Hematopoietic multipotent progenitor cell (in vitro differentiated cells): ENCODE measurements at places on chromosomes 12 and 14.

GRCh38 chr14:93023039-93023438 lies 92.7 kb downstream of the ITPK1 start:
- DNase-seq, result no peak

DNA sequence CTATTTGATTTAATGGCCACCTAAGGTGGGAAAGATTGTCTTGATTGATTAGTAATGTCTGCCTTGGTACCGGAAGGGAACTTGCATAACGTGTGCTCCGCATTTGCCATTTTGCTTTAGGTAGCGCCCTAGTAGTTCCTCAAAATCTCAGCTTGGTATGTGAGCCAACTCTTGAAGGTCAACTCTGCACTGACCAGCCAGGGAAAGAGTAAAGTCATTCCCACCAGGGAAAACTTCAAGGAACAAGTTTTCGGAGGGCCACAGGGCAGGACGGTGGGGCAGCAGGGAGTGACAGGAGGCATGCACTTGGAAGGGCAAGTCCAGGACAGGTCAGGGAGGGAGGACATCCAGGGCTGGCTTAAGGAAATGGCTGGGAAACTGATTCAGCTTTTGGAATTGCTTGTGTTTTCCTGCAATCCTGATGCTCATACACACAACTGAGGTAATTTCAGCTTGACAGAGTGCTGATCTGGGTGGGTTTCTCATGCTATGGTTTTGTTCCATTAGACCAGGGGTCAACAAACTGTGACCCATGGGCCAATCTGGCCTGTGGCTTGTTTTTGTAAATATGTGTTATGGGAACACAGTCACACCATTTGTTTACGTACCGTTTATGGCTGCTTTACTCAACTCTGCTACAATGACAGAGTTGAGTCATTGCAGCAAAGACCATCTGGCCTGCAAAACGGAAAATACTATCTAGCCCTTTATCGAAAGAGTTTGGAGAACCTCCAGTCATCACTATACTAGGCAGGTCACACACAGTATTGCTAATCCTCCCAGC lies 184.5 kb downstream of the RBM19 start:
- no peak for DNase-seq

GRCh38 chr12:79162147-79162772 lies 297.7 kb downstream of the SYT1 start:
- DNase-seq, result no peak

DNA sequence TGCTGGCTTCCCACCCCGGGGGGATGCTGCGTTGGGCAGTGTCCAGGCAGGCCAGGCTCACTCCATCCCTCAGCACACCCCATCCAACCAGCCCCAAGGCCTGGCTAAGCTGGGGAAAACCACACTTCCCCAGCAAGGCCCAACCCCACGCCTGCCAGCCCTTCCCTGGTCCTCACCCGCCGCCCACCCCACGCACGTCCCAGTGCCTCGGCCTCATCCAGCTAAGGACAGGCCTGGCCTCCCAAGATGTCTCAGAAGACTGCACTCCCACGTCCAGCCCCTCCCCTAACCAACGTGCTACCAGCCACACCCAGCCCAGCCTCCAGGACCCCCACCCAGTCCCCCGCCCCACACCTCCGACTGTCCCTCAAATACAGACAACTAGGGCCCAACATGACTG lies 9.8 kb downstream of the JAG2 start:
- DNase-seq, result no peak

GRCh38 chr12:53500142-53500775 lies 824 bp upstream of the TARBP2 start:
- DNase-seq, result peak; percentile 49

DNA sequence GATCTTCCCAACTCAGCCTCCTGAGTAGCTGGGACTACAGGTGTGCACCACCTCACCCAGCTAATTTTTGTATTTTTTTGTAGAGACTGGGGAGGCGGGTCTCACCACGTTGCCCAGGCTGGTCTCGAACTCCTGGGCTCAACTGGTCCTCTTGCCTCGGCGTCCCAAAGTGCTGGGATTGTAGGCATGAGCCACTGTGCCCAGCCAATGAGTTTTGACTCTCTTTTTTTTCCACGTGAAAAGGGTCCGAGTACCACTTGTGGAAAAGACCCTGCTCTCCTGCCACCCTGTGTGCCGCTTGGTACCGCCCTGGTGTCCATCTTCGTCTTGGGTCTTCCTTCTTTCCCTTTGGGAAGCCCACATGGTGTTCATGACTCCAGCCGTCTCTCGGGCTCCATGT lies 17.6 kb downstream of the TEDC1 start:
- DNase-seq, result no peak

- no peak for DNase-seq
Observed at GRCh38 chr14:99633918-99634317, 11.0 kb upstream of the HHIPL1 start.

DNA sequence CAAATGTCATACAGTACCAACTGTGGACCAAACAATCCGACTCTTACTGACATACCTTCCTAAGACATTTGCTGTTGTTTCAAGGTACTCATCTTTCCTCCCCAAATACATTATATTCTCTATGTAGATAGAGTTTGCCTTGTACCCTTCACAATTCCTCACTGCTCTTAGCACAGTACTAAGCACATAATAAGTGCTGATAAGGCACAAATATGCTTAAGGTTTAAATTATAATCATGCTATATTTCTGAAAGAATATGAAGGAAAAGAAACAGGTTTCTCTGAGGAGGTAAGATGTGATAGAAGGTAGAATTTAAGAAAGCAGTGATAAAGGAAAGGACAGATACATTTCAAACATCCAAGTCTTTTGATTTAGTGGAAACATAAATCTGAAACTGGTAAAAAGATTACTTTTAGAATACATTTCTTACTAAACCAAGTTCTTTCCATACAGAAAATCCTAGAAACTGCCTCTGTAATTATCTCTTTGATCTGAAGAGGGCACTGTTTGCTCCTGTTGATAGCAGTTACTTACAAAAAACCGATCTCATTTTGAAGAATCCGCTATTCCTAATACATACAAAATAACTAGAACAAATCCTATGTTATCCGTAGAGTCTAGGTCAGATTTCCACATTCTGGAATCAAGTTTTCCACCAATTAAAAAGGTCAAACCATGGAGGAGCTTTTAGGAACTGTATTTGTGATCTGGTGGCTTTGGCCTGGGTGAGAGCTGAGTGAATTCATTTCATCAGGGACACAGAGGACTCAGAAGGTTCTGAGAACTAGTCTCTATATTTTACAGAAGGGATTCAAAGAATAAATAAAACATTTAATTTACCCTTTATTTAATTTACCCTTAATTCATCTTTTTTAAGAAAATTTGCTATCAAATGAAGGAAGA lies 311.9 kb downstream of the DAD1 start:
- DNase-seq, result peak; percentile 44

- DNase-seq, result no peak
Observed at GRCh38 chr12:12646483-12647072, 34.9 kb downstream of the CREBL2 start.

GRCh38 chr12:103668520-103668919 lies 81.4 kb downstream of the STAB2 start:
- DNase-seq, result no peak

- DNase-seq, result peak; percentile 67
Observed at GRCh38 chr14:35285168-35286002, 6.8 kb upstream of the PSMA6 start.

- DNase-seq, result no peak
Observed at GRCh38 chr12:67735868-67736267, 87.3 kb downstream of the DYRK2 start.

DNA sequence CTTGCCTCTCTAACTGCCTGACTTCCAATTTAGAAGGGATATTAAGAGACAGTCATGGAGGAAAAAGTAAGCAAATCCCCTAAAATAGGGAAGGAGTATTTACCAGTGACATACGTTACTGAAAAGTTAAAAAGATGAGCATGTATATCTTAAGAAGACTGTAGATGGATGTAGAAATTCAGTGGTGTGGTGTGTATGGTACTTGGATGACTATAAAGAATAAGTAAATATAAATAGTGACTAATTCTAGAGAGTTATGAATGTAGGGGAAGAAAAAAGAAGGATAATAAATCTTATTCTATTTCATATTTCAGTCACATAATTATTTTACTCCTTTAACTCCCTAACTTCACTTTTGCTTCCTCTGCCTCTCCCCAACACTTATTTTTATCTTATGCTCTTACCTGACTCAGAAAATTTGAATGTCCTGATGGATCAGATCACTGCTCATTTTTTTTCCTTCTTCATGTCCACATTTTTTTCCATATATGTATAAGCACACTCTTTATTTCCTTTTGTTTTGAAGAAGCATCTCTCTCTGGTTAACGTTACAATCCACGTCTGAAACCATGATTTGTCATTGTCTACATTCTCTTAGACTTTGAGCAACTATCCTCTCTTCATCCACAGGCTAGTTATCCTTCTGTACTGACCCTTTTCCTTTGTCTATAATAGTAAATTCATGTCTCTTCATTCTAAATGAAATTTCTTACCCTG lies 422.7 kb upstream of the SYT1 start:
- no peak for DNase-seq

- DNase-seq, result no peak
Observed at GRCh38 chr12:116116650-116117424, 160.7 kb downstream of the MED13L start.

DNA sequence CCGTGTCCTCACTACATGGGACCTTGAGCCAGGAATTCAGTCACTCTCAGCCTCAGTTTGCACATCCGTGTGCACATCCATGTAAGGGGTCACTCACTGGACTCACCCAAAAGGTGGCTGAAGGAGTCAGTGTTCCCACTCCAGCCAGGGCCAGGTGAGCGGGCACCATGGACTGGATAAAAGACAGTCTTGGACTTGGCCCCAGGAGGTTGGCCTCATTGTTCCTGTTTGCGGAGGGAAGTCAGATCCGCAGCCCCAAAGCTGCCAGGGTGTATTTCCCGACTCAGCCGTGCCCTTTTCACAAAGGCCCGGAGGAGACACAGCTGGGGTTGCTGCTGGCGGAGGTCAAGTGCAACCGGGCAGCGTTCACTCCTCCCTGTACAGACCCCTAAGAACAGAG lies 170.7 kb upstream of the MYL2 start:
- no peak for DNase-seq

DNA sequence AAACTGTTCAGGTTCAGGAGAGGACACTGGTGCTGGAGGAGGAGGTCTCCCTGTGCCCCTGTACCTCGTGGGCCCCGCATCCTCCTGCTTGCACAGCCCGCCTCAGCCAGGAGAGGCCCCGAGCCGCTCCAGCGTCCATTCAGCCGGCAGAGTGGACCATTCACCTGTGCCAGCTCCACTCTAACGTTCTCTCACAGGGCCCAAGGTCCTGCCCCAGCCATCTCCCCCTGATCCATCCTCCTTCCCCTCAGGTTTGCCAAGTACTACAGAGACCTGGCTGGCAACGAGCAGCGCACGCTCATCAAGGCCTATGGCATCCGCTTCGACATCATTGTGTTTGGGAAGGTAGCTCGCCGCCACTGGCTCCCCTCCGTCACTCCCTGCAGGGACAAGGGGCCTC lies 22.2 kb downstream of the P2RX4 start:
- no peak for DNase-seq

DNA sequence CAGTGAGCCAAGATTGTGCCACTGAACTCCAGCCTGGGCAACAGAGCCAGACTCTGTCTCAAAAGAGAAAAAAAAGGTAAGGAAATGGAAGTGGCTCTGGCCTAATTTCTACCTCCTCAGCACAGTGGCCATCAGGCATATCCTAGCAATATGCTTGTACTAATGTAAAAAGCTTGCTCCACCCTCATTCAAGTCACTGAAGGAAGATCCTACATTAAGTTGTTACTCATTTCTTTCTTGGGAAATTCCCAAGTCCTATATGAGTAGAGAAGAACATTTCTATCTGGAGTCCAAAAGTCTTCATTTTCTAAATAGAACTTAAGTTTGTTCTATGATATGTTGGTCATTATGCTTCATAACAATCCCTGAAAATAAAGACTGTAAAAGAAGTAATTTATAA lies 67.3 kb upstream of the HOXC13 start:
- no peak for DNase-seq

DNA sequence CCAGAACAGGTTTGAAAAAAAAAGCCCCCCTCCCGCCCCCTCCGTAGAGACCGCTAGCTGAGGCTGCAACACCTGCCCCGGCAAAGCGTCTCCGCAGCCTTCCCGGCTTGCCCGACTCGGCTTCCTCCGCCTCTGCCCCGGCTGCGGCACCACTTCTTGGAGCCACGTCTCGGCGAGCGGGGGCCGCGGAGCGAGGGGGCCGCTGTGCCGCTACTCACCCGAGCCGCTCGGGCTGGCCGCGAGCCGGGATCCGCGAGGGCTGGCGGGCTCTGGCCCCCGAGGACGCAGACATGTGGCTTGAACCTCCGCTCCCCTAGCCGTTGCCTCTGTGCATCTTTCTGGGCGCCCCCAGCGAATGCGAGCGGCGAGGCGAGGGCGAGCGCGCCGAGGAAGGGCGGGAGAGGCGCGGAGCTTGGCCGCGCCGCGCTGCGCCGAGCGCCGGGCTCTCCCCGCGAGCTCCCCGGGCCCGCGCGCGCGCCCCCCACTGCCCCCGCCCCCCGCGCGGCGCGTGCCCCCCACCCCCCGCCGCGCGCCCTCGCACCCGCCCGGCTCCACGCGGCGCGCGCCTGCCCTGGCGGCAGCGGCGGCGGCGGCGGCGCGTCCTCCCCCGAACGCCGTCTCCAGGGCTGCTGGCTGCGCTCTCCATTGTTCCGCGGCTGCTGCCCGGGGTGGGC lies 249.5 kb downstream of the APAF1 start:
- no peak for DNase-seq

DNA sequence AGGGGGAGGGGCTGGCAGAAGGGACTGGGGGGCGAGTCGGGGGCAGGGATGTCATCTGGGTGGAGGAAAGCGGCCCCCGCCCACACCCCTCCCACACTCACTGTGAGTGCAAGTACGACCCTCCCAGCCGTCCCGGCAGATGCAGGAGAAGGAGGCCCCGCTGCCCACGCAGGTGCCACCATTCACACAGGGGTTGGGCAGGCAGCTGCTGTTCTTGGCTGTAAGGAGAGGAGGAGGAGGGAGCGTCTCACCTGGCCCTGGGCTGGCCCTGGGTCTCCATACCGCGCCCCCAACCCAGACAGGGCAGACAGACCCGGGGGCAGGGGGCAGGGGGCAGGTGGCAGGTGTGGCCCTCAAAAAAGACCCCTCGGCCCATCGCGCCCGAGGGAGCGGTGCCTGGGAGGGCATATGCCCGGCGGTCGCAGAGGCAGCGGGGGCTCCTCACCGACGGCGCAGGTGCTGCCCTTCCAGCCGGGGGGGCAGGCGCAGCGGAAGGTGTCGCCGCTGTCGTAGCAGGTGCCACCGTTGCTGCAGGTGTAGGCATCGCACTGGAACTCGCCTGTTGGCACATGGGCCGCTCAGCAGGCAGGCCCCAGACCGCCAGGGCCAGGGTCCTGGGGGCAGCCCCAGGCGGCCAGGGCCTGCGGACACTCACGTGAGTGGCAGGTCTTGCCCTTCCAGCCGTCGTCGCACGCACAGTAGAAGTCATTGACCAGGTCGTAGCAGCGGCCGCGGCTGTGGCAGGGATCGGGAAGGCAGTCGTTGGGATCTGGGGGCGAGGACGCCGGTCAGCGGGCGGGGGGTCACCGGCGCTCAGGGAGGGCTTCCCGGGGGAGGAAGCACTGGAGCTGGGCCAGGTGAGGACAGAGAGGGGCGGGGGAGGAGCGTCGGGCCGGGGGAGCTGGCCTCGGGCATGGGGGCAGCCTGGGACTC lies 20.6 kb downstream of the JAG2 start:
- no peak for DNase-seq
